B cell (primary cell): ENCODE measurements at places on chromosomes 1 and 21.
A peak's percentile ranks its signal among the peaks of the same experiment; 100 is the strongest.

DNA sequence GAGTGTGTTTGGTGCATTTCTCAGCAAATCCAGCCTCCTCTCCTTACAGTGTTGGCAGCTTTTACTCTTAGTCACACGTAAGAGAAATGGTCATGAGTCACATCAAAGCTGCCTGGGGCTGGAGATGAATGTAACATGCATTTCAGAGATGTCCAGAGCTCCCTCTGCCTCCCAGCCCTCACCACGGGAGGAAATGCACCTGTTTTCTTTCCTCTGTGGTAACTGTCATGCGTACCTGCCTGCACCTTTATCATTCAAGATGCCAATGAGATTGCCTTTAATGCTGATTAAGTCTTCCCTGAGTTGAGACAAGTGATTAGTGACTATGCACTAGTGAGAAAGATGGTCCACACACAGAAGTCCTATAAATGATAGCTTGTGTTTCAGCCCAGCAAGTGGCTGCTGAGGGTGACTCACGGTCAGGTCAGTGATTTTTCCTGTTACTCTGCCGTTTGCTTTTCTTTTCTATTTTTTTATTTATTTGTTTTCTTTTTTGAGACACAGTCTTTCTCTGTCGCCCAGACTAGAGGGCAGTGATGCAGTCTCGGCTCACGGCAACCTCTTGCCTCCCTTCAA lies 277.3 kb upstream of the FMN2 start:
- DNase-seq, result no peak
- H3K36me3 ChIP-seq, result no peaks in the 10 kb centered on the region
- H3K4me1 ChIP-seq, result no peaks in the 10 kb centered on the region
- no peaks in the 10 kb centered on the region for H3K27me3 ChIP-seq
- H3K27ac ChIP-seq, result no peak overlapping the region

DNA sequence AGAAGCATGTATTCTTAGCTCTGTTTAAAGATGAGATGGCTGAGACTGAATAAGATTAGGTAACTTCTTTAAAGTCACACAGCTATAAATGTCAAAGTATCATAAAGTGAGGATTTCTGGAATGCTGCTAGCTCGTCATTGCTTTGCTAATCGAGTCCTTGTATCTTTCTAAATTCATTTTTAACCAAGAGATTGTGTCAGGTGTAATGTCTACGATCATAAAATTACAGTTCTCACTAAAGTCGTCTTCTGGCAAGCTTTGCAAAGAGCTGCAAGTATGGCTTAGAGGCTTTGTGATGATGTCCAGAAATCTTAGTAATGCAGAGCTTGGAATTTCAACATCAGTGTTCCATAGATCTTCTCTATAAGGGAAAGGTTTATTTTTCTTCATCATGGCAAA lies 569.8 kb downstream of the LMO4 start:
- no peak overlapping the region for H3K27ac ChIP-seq
- H3K36me3 ChIP-seq, result no peaks in the 10 kb centered on the region
- peaks cover 19% of the 10 kb centered on the region for H3K4me1 ChIP-seq
- no peaks in the 10 kb centered on the region for H3K27me3 ChIP-seq

DNA sequence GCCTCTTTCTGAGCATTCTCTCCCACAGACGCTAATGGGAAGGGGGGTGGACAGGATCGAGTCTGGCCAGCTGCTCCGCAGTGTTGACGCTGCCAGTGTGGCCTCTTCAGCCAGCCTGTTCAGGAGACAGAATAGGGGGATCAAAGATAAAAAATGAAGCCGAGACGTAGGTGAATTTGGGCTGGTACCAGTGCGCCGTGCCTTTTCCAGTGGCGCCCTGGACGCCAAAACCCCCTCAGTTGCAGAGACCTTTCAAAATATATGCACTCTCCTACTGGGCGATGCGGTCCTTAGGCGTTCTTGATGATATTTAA lies 1.1 kb downstream of the TTC3 start:
- H3K27me3 ChIP-seq, result no peaks in the 10 kb centered on the region
- no peak for DNase-seq
- peaks cover 23% of the 10 kb centered on the region for H3K4me1 ChIP-seq
- peak overlapping the region; percentile 92 for H3K4me3 ChIP-seq
- peak overlapping the region; percentile 98 for H3K27ac ChIP-seq

DNA sequence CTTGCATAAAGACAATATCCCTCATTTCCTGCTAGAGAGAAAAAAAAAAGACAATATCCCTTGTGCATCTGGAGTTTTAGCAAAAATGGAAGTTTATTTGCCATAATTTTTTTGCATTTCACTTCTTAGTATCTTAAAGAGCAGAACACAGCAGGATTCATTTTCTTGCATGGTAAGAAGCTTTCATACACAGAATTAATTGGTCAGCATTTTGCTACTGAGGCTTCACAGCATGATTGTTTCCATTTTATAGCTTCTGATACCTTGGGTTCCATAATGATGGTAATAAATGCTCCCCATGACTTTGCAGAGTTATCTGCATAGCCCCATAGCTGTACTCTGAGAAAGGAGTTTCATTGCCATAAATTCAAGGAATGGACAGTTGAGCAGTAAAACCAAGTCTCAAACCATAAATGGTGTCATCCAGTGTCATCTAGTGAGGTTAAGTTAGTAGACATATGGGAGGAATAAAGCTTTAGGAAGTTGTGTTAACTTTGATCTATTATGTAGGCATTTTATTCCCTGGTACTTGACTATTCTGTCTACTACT lies 88.8 kb upstream of the PLD5 start:
- no peak for DNase-seq
- H3K36me3 ChIP-seq, result no peaks in the 10 kb centered on the region
- no peaks in the 10 kb centered on the region for H3K27me3 ChIP-seq
- H3K4me1 ChIP-seq, result no peaks in the 10 kb centered on the region

- no peaks in the 10 kb centered on the region for H3K4me1 ChIP-seq
- peaks cover 6% of the 10 kb centered on the region for H3K27me3 ChIP-seq
- no peak overlapping the region for H3K4me3 ChIP-seq
- no peaks in the 10 kb centered on the region for H3K36me3 ChIP-seq
Measured at GRCh38 chr21:38929142-38929541, 123.4 kb downstream of the ETS2 start.

DNA sequence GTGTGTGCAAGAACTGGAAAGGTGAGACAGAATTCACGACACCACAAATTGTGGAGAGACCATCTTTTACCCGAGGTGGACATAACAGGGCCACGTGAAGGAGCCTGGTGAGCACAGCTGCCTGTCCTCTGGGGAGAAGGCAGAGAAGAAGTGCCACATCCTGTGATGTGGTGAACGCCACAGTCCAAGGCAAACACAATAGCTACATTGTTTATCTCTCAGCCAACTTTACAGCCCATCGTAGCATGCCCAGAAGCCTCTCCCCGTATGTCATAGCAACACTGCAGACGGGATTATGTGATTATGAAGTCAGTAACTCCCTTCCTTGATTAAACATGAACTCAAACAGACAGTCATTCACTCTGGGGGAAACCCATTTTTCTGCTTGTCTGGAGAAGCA lies 612.2 kb downstream of the SMYD3 start:
- H3K36me3 ChIP-seq, result no peaks in the 10 kb centered on the region
- H3K27ac ChIP-seq, result no peak overlapping the region
- H3K27me3 ChIP-seq, result no peaks in the 10 kb centered on the region

- H3K4me1 ChIP-seq, result no peaks in the 10 kb centered on the region
- H3K36me3 ChIP-seq, result no peaks in the 10 kb centered on the region
- no peak for DNase-seq
- H3K27me3 ChIP-seq, result no peaks in the 10 kb centered on the region
- no peak overlapping the region for H3K4me3 ChIP-seq
- H3K27ac ChIP-seq, result no peak overlapping the region
Measured at GRCh38 chr1:53502641-53503432, 43.6 kb downstream of the DMRTB1 start.

- H3K4me3 ChIP-seq, result no peak overlapping the region
- no peaks in the 10 kb centered on the region for H3K27me3 ChIP-seq
- peaks cover 4% of the 10 kb centered on the region for H3K4me1 ChIP-seq
- H3K36me3 ChIP-seq, result peaks cover 10% of the 10 kb centered on the region
- no peak overlapping the region for H3K27ac ChIP-seq
Measured at GRCh38 chr1:21707086-21707840, 38.1 kb upstream of the RAP1GAP start.

DNA sequence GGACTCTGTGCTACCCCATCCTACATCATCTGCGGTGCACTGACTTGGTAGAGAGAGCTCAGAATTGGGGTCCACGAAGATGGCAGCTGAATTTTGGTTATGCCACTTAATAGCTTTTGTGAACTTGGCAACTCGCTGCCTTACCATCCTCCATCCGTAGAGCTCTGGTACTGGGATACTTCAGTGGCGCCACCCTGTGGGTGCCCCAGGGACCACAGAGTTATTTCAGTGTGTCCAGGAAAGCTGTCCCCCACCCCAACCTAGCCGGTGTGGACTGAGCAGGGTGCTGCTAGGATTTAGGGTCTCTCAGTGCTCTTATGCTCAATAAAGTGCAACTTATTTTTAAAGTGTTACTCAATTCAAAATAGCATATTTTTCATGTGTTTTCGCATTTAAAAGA lies 9.0 kb upstream of the USF1 start:
- no peak overlapping the region for H3K27ac ChIP-seq
- DNase-seq, result no peak
- H3K27me3 ChIP-seq, result no peaks in the 10 kb centered on the region
- H3K4me1 ChIP-seq, result peaks cover 5% of the 10 kb centered on the region
- no peak overlapping the region for H3K4me3 ChIP-seq

DNA sequence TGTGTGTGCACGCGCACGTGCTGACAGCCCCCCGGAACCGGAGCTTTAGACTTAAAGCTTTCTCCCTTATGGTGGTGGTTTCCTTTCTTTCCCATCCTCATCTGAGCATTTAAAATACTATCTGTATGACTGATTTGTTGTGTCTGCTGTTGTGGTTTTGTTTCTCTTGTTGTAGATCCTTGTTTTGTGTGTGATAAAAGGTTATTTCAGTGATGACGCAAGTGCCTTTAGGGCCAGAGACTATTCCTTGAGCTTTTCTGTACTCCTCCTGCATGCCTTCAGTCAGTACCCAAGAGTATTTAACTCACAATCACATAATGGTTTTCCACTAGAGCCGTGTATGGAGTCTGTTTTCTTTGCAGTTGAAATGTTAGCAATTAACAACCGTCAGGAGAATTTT lies 45.4 kb downstream of the LCA5L start:
- H3K36me3 ChIP-seq, result peaks cover 7% of the 10 kb centered on the region
- no peak for DNase-seq
- no peak overlapping the region for H3K27ac ChIP-seq
- H3K4me3 ChIP-seq, result no peak overlapping the region
- H3K27me3 ChIP-seq, result no peaks in the 10 kb centered on the region

- no peak overlapping the region for H3K4me3 ChIP-seq
- H3K27ac ChIP-seq, result no peak overlapping the region
- no peaks in the 10 kb centered on the region for H3K36me3 ChIP-seq
- no peaks in the 10 kb centered on the region for H3K27me3 ChIP-seq
Measured at GRCh38 chr1:216778737-216779136, 55.5 kb upstream of the ESRRG start.

DNA sequence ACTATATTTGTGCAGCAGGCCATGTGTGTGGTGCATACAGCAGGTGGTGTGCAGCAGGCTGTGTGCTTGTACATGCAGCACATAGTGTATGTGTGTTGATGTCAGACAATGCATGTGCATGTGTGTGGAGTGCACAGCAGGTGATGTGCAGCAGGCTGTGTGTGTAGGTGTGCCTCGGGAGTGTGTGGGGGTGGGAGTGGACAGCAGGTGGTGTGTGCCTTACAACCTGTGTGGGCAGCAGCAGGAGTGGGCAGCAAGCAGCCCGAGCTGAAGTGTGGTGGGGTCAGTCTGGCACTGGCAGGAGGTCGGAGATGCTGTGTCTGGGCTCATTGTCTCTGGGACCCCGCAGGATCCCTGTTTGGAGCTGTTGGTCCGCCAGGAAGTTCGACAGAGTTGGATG lies 29.6 kb downstream of the PTPRF start:
- H3K4me3 ChIP-seq, result no peak overlapping the region
- no peak overlapping the region for H3K27ac ChIP-seq
- H3K27me3 ChIP-seq, result no peaks in the 10 kb centered on the region
- DNase-seq, result no peak

- H3K36me3 ChIP-seq, result no peaks in the 10 kb centered on the region
- no peak overlapping the region for H3K27ac ChIP-seq
- no peaks in the 10 kb centered on the region for H3K27me3 ChIP-seq
- peak; percentile 45 for DNase-seq
- H3K4me3 ChIP-seq, result no peak overlapping the region
- H3K4me1 ChIP-seq, result peaks cover 53% of the 10 kb centered on the region
Measured at GRCh38 chr1:234960722-234961455, 167.7 kb downstream of the TOMM20 start.

DNA sequence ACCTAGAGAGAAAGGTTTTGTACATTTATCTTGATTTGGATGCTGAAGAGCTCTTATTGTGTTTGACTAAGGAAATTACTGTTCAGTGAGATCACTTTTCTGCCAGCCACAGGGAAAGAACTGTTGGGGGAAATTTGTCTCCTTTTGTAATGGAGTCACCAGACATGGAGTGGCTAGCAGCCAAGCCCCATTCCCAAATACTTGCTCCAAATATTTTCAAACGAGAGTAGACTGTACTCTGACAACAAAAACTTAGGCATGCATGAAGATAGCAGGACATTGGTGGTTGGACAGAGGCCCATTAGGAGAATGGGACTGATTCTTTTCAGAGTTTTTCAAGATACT lies 21.1 kb downstream of the IPO9 start:
- H3K36me3 ChIP-seq, result peaks cover 77% of the 10 kb centered on the region
- no peaks in the 10 kb centered on the region for H3K4me1 ChIP-seq
- no peaks in the 10 kb centered on the region for H3K27me3 ChIP-seq

GRCh38 chr1:196516373-196516772 lies 91.9 kb downstream of the KCNT2 start:
- no peaks in the 10 kb centered on the region for H3K27me3 ChIP-seq
- no peaks in the 10 kb centered on the region for H3K36me3 ChIP-seq
- no peak overlapping the region for H3K27ac ChIP-seq
- no peak overlapping the region for H3K4me3 ChIP-seq

GRCh38 chr21:34091607-34092006 lies 18.2 kb downstream of the MRPS6 start:
- peaks cover 10% of the 10 kb centered on the region for H3K4me1 ChIP-seq
- H3K4me3 ChIP-seq, result no peak overlapping the region
- H3K36me3 ChIP-seq, result peaks cover 16% of the 10 kb centered on the region
- DNase-seq, result no peak
- no peaks in the 10 kb centered on the region for H3K27me3 ChIP-seq

GRCh38 chr1:217469983-217470382 lies 160.9 kb downstream of the GPATCH2 start:
- H3K4me3 ChIP-seq, result no peak overlapping the region
- H3K4me1 ChIP-seq, result no peaks in the 10 kb centered on the region
- no peak for DNase-seq
- no peak overlapping the region for H3K27ac ChIP-seq

DNA sequence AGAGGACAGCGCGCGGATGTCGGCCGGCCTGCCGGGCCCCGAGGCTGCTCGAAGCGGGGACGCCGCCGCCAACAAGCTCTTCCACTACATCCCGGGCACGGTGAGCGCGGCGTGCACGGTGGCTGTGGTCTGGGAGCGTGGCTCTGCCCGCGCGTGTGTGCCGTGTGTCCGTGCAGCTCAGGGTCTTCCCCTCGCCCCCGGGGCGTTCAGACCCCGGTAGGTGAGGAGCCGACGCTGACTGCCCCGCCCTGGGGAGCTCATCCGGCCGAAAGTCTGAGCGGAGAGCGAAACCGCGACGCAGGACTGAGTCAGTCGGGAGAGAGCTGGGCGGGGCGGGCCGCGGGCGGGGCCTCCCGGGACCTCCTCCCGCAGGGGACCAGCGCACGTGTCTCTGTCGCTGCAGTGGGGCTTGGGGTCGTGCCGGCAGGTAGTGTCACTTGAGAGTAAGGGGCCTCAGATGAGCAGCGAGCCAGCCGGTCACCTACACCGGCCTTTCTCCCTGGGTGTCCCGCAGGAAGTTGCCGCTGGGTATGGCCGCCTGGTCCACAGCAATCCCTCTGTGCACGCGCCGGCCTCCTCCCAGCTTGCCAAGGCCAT lies 520 bp downstream of the PLEKHN1 start:
- no peaks in the 10 kb centered on the region for H3K36me3 ChIP-seq
- DNase-seq, result peak; percentile 70
- H3K27ac ChIP-seq, result no peak overlapping the region
- peak overlapping the region; percentile 64 for H3K4me3 ChIP-seq
- peaks cover 16% of the 10 kb centered on the region for H3K4me1 ChIP-seq
